ENCODE measurements at places on chromosomes 3 and 15.

DNA sequence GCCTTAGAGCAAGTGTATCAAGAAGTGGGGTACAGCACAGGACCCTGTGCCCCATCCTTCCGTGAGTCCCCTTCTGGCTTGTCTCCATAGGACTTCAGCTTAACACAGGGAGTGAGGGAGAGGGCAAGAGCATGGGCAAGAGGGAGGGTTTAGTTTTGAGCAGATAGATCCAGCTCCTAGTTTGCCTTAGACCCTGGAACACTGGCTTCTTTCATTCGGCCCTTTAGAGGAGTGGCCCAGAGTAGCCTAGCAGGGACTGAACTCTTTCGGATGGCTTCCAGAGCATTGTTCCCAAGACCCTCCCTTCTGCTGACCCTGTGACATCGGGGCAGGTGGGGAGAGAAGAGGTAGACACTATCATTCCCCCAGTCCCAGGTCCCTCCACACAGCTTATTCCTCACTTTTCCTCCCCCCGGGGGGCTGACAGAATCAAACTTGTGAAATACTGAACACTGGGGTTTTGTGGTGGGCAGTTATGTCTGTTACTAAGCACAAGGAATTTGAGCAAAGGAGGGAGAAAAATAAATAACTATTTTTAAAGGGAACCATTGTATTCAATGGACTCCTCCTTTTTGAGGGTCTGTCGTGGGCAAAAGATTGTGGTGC lies 289.6 kb upstream of the C2CD4B start:
- no peak for DNase-seq

DNA sequence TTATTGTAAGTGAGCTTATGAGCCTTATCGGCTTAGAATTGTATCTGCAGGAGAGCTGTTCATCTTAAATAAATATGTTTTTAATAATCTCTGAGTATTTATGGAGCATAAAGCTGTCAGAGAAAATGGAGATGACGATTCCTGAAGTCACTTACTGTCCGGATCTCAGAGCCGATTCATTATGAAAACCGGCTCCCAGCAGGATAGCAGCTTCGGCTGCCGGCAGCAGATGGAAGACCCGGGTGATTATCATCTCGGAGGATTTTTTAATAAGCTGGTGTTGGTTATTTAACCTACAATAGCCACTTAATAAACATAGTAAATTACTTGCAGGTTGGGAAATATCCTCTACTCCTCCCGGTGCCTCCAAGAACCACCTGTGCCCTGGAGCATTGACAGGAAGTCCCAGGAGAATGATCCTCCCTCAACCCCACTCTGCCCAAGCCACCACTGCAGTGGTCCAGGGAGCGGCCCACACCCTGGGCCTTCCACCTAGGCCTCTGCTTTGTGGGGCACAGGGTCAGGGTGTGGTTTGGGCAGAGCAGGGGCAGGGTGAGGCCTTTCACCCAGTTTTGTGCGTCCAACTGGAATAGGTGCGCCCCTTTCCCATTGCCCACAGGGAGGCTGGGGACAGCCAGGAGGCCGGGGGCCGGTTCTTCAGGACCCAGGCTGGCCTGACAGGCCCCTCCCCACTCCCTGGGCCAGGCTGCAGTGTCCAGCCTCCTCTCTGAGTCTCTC lies 42.2 kb upstream of the PRR23E start:
- DNase-seq: no peak

GRCh38 chr15:43550527-43551363 lies 33.3 kb downstream of the MAP1A start:
- no peak for DNase-seq

DNA sequence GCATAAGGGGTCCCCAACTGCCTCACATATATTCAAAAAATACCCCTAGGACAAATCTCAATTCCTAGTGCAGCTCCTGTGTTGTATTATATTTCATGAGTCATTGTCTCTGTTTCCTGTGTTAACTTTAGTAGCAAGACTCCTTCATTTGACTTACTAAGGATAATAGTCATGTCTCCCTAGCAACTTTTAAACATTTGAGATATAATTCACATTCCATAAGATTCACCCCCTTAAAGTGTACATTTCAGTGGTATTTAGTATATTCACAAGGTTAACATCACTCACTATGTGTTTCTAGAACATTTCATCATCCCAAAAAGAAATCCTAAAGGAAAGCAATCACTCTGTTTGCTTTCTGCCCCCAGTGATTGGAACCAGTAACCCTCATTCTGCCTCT lies 121.3 kb upstream of the WNT7A start:
- DNase-seq: no peak

DNA sequence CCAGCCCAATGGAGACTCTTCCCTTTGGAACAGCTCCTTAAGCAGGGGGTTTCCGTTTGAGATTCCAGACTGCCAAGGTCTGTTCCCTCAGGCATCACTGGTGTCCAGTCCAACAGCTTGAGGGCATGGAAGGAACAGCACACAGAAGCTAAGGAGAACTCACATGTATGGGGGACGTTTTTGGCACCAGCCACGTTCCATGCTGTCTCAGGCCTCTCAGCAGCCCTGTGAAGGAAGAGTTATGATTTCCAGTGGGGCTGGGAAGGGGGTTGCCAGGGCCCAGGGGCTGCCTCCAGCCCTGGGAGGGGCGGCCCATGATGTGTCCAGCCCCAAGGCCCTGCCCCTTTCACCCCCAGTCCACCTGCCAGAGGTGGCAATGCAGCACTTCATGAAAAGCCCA lies 7.5 kb upstream of the RHO start:
- no peak for DNase-seq

DNA sequence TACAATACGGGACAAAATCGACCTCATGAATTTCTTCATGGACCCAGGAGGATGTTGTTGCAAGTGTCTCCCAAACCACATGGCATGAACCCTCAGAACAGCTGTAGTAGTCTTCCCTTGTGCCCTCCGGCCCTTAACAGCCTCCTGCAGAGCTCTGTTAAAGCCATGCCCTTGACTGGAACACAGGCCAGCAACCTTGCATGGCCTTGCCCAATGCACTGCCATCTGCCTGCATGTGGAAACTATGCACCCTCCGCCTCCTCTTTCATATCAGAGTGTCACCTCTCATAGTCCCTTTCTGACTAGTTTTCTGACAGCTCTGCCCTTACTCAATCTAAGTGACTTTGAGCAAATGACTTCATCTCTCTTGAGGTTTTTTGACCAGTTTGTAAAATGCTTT lies 39.4 kb upstream of the TRIM71 start:
- no peak for DNase-seq

DNA sequence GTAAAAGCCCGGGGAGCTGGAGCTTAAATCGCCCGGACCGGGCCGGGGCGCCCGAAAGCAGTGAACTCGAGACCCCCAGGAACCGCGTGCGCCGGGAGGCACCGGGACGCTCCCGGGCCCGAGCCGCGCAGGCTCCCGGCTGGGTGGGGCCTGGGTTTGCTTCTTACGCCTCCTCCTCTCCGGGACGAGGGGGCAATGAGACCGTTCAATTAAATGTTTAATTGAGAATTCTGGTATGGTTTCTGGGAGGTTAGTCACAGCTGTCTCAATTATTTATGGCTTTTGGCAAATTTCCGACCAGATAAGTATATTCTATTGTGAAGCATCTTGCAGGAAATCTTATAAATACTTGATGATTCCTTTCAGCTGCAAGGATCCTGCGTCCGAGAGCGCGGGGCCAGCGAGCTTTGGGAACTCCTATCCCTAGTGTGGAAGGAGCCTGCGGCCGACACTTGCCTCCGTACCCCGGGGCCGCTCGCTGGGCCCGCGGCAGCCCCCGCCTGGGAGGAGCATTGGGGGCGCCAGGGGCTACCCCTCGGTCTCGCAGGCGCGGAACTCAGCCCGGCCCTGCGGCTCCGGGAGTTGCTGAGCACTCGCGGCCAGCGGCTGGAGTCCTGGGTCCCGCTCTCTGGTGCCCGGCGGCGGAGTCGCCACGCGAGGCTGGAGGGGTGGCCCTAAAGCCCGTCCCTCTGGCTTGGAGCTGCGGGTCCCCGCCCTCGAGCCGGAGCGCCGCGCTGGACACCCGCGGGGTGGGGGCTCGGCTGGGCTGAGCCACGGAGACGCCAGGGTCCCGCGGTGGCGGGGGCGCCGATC lies 10.3 kb downstream of the ISL2 start:
- DNase-seq: no peak

GRCh38 chr3:138426211-138426610 lies 8.2 kb upstream of the ESYT3 start:
- DNase-seq: no peak

- no peak for DNase-seq
Observed at GRCh38 chr3:160667452-160667851, 9.5 kb upstream of the ARL14 start.

- no peak for DNase-seq
Observed at GRCh38 chr15:48062148-48062872, 58.5 kb upstream of the SLC24A5 start.

GRCh38 chr3:64900156-64900555 lies 212.4 kb upstream of the ADAMTS9 start:
- no peak for DNase-seq
